Naive thymus-derived CD4-positive, alpha-beta T cell (primary cell): ENCODE measurements at places on chromosomes 4 and X. TPM values are rescaled to one million over a fixed set of nuclear protein-coding genes. Genes with fewer than 3 reads are reported as not detected.

DNA sequence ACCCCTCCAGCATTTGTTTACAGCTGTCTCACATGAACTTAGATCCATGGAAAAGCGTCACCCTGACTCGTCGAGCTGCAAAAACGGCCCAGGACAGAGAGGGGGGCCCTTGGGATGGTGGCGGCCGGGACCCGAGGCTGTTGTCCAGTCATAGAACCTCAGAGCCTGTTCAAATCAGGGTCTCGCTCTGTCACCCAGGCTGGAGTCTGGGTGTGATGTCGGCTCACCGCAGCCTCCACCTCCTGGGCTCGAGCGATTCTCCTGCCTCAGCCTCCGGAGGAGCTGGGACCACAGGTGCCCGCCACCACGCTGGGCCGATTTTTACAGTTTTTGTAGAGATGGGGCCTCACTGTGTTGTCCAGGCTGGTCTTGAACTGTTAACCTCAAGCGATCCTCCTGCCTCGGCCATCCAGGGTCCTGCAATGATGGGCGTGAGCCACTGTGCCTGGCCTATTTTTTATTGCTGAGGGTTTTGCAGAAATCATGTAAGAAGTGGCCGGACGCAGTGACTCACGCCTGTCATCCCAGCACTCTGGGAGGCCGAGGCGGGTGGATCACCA is 42.6 kb upstream of the PPP2R3B start:
- no peak for DNase-seq

GRCh38 chr4:99816545-99817308 is at the start of gene DAPP1:
Gene DAPP1, plus strand, starts transcription at chr4:99816827. Its CDS starts 87 bp downstream, at chr4:99816914.
- peak; percentile 84 for DNase-seq

DNA sequence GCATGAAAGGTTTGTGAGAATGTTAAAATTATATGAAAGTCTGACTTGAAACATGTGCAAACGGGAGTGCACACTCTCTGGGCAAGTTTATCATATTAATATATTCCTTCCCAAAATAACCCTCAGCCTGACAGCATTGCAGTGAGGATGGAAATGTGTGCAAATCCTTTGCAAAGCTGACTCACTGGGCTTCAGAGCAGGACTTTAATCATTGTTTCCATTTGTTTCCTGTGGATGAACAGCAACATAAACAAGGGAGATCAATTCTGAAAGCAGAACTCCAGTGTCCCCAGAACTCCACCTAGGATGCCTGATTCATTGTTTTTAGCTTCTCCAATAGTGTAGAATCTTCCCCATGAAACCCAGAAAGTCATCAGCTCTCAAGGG is 32.9 kb downstream of the SLC2A9 start:
- DNase-seq = no peak

GRCh38 chr4:40216622-40217366 is 20.0 kb downstream of the RHOH start:
- no peak for DNase-seq

FAM53A gene
- 2.6 TPM for total RNA-seq

PAGE2 gene
- total RNA-seq = not detected

- peak; percentile 25 for DNase-seq
Measured at GRCh38 chr4:184168406-184169019, 49.2 kb downstream of the ENPP6 start.

GRCh38 chr4:110753466-110753865 is 130.6 kb upstream of the PITX2 start:
- no peak for DNase-seq

- no peak for DNase-seq
Measured at GRCh38 chr4:160414496-160414895, 1311.6 kb downstream of the RAPGEF2 start.

IL13RA2 gene
- not detected for total RNA-seq
